CD8-positive, alpha-beta memory T cell (primary cell): ENCODE measurements at places on chromosomes 6 and 20.
A peak's percentile ranks its signal among the peaks of the same experiment; 100 is the strongest.

- H3K4me3 ChIP-seq: no peak overlapping the region
- no peaks in the 10 kb centered on the region for H3K4me1 ChIP-seq
- no peak for DNase-seq
- H3K36me3 ChIP-seq: no peaks in the 10 kb centered on the region
- H3K27ac ChIP-seq: no peak overlapping the region
- H3K27me3 ChIP-seq: no peaks in the 10 kb centered on the region
Observed at GRCh38 chr6:8446391-8446790, 11.0 kb upstream of the SLC35B3 start.

GRCh38 chr6:35299674-35300073, 2.1 kb downstream of the DEF6 start:
- peaks cover 63% of the 10 kb centered on the region for H3K4me1 ChIP-seq
- H3K4me3 ChIP-seq: peak overlapping the region; percentile 93
- peaks cover 4% of the 10 kb centered on the region for H3K36me3 ChIP-seq
- H3K27me3 ChIP-seq: no peaks in the 10 kb centered on the region
- DNase-seq: no peak

DNA sequence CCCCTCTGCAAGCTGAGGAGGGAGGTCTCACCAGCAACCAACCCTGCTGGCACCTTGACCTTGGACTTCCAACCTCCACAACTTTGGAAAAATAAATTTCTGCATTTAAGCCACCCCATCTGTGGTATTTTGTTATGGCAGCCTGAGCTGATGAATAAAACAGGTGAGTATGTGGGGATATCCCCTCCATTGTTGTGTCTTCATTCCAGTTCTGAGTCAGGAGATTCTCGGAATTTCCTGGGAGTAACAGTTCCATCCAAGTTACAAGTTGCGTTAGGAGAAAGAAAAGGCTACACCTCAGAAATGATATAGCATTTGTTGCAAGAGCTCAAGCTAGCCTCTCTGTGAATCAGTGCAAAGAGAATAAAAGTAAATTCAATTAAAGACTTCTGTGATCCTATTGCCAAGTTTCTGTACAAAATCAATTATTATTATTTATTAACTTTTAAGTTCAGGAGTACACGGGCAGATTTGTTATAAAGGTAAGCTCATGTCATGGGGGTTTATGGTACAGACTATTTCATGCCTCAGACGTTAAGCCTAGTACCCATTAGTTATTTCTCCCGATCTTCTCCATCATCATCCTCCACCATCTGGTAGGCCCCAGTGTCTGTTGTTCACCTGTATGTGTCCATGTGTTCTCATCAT, 153.0 kb downstream of the NKAIN2 start:
- H3K4me1 ChIP-seq: no peaks in the 10 kb centered on the region
- DNase-seq: no peak
- no peaks in the 10 kb centered on the region for H3K27me3 ChIP-seq

DNA sequence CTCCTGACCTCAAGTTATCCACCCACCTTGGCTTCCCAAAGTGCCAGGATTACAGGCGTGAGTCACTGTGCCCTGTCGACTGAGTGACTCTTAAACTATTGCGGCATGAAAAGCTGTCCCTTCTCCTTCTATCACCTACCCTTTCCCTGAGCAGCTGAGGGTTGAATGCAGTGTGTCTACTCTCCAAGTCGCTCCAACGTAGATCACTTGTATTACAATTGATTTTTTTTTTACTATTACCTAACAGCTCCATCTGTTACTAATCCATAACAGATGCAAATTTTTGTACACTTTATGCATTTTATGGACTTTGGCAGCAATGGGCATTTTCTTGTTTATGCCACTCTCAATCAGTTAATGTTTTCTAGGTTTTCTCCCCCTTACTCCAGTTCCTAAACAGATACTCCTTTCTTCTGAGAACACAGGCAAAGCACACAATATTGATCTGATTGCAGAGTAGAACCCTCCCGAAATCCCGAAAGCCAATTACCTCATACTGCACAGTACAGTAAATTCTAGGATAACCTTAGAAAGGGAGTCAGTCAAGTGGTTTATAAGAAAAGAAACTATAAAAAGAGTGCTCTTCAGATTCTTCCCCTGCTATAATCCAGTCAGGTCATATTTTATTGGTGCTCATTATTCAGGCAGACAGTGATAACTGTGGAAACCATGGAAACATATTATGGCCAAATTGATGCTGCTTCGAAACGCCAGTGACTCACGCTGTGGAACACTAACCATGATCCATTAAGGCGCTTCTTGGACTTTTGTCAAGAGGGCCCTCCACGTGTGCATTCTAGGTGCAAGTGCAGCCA, 273.0 kb downstream of the ADGB start:
- H3K27me3 ChIP-seq: no peaks in the 10 kb centered on the region
- no peaks in the 10 kb centered on the region for H3K36me3 ChIP-seq
- no peak overlapping the region for H3K27ac ChIP-seq
- no peak overlapping the region for H3K4me3 ChIP-seq
- no peaks in the 10 kb centered on the region for H3K4me1 ChIP-seq
- DNase-seq: no peak

DNA sequence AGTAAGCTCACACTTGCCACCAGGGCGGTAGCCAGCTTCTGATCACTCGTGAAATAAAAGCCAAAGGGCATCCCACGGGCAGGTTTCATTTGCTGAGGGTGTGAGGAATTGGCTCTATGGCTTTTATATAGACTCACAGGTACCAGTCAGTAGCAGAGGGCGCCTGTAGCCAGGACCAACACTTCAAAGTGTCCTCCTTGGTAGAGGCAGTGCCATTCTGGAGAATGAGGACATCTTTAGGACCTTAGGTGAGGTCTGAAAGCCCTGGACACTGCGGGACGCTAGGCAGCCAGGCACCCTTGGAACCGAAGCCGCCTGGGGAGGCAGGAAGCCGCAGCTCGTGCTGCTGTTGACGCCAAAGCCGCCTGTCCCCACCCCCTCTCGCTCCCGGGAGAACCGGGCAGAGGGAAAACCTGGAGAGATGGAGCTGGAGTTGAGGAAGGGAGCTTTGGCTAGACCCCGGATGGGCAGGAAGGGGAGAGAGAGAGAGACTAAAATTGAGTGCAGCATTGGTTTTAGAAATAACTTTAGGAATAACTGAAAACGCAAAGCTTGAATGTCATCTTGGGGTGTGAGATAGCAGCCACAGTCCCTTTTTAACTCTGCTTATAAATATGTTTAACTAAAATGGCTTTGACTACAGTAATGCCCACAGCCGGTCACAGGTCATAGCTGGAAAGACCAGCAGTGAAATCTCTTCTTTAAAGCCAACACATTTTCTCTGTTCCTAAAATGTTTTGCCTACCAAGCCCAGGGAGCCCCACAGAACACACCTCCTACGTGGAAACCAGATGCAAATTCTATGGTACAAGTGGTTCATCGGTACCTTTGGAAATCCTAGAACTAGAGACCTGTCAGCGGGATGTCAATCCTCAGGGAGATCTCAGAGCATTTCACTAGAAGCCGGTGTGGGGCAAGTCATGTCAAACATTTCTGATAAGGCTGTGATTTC, 128.5 kb upstream of the CDYL start:
- peaks cover 9% of the 10 kb centered on the region for H3K4me1 ChIP-seq
- DNase-seq: no peak
- H3K27me3 ChIP-seq: no peaks in the 10 kb centered on the region
- H3K4me3 ChIP-seq: no peak overlapping the region

- no peak for DNase-seq
- peaks cover 6% of the 10 kb centered on the region for H3K4me1 ChIP-seq
- H3K27ac ChIP-seq: no peak overlapping the region
- no peaks in the 10 kb centered on the region for H3K27me3 ChIP-seq
- H3K36me3 ChIP-seq: no peaks in the 10 kb centered on the region
- no peak overlapping the region for H3K4me3 ChIP-seq
Observed at GRCh38 chr6:108653949-108654348, 93.2 kb downstream of the FOXO3 start.

DNA sequence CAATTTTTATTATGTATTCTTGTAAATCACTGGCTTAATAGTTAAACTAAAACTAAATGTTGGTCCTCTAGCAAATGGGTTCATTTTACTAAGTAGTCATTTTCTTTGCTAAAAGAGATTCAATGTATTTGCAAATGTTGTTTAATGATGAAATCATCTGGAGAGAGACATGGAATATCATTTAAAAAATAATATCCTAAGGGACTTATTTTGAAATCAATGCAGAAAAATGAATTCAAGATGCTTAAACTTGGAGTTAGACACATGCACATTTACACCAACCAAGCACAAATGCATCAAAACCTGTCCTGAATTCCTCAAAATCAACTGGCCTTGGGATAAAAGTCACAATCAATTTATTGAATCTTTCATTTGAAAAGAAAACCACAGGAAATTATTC, 165.0 kb upstream of the RNF217 start:
- no peaks in the 10 kb centered on the region for H3K4me1 ChIP-seq
- H3K4me3 ChIP-seq: no peak overlapping the region
- no peak for DNase-seq
- H3K36me3 ChIP-seq: no peaks in the 10 kb centered on the region
- no peak overlapping the region for H3K27ac ChIP-seq

DNA sequence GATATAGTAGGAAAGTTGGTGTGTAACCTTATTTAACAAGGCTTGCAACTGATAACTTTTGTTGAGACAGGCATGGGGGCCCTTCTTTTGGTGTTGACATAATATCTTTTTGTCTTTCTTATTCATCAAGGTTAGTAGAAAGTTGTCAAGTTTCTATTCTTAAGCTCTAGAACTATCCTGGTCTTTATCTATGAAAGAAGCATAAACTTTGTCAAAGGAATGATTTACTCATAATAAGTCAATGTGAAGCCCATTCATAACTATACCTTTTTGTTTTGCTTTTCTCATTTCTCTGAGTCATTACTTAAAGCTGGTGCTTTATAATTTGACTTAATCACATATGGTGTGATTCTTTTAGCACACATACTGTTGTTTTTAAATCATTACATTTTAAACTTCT, 312.4 kb downstream of the UTRN start:
- H3K4me1 ChIP-seq: peaks cover 4% of the 10 kb centered on the region
- DNase-seq: no peak
- no peak overlapping the region for H3K27ac ChIP-seq
- H3K36me3 ChIP-seq: no peaks in the 10 kb centered on the region
- no peak overlapping the region for H3K4me3 ChIP-seq

GRCh38 chr6:148085631-148086331, 256.9 kb upstream of the SASH1 start:
- no peak for DNase-seq
- H3K27ac ChIP-seq: no peak overlapping the region
- H3K4me1 ChIP-seq: no peaks in the 10 kb centered on the region
- H3K4me3 ChIP-seq: no peak overlapping the region
- no peaks in the 10 kb centered on the region for H3K27me3 ChIP-seq

DNA sequence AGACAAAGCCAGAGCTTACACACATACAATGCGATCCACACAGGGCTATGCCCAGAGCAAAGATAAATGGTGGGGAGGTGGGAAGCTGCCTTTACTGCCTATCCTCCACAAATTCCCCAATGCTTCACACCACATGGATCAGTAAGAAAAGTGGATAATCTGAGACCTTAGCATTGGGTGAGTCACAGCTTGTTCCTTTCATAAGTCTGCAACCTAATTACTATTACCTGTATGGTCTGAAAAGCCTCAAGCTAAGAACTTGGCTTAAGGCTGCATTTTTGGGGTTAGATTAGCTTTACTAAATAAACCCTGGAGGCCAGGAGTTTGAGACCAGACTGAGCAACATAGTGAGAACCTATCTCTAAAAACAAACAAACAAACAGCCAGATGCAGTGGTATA, 66.0 kb upstream of the BTBD3 start:
- H3K27ac ChIP-seq: no peak overlapping the region
- DNase-seq: no peak

GRCh38 chr6:1689141-1689540, 79.4 kb downstream of the FOXC1 start:
- H3K4me1 ChIP-seq: no peaks in the 10 kb centered on the region
- H3K27me3 ChIP-seq: no peaks in the 10 kb centered on the region
- no peaks in the 10 kb centered on the region for H3K36me3 ChIP-seq

DNA sequence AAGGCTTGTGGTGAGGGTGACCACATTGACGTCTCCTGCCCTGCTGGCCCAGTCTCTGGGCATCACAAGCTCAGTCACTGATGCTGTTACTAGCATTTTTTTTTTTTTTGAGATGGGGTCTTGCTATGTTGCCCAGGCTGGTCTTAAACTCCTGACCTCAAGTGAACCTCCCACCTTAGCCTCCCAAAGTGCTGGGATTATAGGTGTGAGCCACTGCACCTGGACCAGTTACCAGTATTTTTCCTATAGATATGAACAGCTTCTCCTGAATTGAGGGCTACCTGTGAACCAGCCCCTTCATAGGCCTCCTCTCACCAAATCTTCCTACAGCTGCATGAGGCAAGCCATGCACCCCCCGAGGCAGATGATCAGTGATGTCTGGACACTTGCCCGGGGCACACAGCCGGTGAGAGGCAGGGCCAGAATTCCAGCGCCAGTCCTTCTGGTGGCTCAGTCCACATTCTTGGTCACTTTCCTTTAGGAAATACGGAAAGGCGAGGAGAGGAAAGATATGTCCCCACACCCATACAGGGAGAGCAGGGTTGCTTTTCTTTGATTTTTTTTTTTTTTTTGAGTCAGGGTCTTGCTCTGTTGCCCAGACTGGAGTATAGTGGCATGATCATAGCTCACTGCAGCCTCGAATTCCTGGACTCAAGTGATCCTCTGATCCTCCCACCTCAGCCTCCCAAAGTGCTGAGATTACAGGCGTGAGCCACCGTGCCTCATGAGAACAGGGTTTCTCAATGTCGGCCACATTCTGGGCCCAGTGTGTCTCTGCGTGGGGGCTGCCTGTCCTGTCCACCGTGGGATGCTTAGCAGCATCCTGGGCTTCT, 50.7 kb downstream of the UBE2V1 start:
- H3K36me3 ChIP-seq: no peaks in the 10 kb centered on the region
- DNase-seq: no peak
- H3K27ac ChIP-seq: no peak overlapping the region
- H3K4me3 ChIP-seq: no peak overlapping the region

DNA sequence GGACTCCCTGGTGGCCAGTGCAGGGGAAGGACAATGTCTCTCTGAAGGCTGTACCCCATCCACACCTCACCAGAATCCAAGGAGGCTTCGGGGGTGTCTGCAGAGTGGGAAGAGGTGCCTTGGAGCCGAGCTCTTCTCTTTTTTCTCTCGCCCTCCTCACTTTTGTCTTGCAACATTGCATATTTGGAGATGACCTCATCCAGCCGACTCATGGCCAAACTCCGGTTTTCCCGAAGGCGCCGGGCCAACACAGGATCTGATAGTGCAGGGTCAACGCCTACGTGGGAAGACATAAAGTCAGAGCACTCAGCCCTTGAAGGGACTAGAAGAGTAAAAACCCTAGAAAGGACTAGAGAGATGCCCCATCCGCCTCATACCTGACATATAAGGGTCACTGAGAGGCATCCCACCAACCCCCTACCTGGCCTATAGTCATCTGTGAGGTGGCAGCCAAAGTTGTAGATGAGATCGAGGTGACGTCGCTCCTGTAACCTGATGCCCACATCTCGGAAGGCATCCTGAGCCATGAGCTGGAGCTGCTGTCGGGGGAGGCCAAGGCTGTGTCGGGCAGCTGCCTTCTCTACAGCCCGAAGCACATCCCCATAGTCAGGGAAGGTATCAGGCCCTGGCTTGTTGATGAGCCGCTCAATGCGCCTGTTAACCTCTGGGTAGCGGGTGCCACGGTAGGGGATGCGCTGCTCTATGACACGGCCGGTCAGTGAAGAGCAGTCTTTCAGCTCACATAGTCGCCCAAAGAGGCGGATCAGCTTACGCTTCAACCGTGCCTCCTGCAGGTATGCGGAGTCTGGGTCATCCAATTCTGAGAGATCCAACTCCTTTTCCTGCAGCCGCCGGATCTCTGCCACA, 3.0 kb upstream of the ZBTB22 start:
- no peaks in the 10 kb centered on the region for H3K27me3 ChIP-seq
- peak overlapping the region; percentile 40 for H3K4me3 ChIP-seq
- peaks cover 38% of the 10 kb centered on the region for H3K36me3 ChIP-seq
- no peak for DNase-seq
- H3K4me1 ChIP-seq: peaks cover 64% of the 10 kb centered on the region
